Globus pallidus (tissue), 1 donor: ENCODE measurements at places on chromosomes 7 and 10.

- no peak for DNase-seq
Observed at GRCh38 chr7:130910949-130911944, 177.2 kb upstream of the KLF14 start.

DNA sequence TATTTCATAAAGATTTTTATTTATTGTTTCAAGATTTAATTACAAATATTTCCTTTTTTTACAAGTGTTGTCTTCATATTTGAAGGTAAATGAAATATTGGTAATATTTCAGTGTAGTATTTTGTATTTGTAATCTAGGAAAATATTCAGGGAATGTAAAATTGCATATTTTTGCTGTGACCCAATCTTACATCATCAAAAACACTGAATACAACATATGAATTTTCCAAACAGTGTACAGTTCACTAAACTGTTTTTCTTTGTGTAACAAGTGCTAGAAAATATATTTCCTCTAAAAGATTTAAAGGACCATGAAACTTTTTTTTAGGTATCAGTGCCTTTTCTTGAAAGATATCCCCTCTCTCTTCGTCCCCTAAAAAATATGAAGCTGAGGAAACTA is 251.9 kb upstream of the KCND2 start:
- no peak for DNase-seq

- no peak for DNase-seq
Observed at GRCh38 chr10:48760983-48761382, 76.3 kb downstream of the WDFY4 start.

DNA sequence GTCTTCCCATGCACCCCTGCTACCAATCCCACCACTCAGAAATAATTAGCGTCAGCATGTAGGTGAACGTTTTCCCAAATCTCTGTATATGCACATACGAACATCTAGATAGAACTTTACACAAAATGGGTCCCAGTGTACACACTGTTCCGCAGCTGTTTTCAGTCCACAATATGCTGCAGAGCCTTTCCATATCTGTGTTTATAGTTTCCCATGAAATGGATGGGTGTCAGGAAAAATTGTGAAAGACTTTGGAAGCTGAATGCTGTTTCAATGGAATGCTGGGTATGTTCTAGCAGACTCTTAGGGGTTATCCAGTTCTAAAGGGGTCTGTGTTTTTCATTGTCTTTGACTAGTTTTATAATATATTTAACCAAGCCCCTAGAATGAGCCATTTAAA is 13.8 kb downstream of the GRK5 start:
- DNase-seq, result no peak

DNA sequence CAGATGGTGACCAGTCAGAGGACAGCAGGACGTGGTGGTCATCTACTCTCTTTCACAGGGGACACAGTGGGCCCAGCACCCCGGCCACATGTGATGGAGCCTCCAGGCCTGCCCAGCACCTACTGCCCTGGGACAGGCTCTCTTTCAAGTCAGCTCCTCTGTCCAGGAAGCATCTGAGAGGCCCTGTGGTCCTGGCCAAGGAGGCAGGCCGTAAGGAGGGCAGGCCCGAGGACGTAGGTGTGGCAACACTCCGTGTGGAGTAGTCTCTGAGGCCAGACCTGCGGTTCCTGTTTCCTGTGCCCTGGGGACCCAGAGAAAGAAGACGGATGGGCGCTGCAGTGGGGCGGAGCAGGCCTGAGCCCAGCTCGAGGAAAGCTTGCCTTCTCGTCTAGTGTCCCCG is 179.2 kb downstream of the EBF3 start:
- no peak for DNase-seq

DNA sequence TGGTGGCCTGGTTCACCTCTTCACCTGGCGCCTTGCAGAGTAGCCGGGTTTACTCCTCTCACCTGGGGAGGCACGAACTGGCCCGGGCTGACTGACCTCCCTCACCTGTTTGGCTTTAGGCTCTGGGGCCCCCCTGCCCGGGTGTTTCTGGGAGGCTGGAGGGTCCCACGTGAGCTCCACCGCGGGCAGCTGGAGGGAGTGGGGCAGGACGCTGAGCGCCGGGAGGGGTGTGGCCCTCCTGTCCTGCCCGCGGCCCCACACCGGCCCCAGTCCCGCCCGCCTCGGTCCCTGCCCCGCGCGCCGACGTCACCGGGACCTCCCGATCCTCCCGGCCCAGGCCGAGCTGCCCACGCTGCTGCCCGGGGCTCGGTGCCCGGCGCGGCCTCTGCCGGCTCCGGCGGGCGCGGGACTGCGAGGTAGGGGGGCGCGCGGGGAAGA is at the start of gene AMZ1:
AMZ1 (plus strand) TSS at position 322 of the 438 bp plus-strand sequence. CDS start 12,250 bp downstream, outside the sequence.
- no peak for DNase-seq

- DNase-seq, result no peak
Observed at GRCh38 chr7:87747681-87748080, 119.5 kb downstream of the RUNDC3B start.

DNA sequence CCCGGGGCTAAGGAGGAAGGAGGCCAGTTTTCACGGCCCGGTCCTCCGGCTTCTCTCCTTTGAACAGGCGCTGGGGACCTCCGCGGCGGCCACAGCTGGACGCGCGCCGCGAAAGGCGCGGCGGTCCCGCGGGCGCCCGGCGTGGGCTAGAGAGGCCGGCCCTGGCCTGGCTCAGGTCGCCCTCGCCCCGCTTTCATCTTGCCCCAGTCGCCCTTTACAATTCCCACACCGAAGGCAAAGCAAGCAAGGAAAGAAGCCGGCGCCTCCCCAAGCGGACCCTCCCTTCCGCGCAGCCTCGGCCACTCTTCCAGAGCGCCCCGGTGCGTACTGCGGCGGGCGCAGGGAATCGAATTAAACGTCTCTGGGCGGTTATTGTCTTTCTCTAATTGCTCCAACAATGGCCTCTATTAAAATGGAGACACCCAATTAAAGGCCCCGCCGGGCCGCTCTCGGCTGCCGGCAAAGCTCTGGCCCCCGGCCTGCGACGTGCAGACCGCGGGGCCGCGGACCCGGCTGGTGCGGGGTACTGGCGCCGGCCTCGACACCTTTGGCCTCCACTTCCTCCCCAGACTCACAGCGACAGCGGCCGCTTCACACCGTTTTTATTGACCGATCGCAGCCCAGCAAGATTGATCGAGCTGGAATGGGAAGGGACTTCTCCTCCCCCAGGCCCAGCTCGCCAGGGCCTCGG is 4.5 kb upstream of the GATA3 start:
- no peak for DNase-seq

GRCh38 chr10:70974351-70974901 is 86.1 kb upstream of the PCBD1 start:
- DNase-seq, result no peak

DNA sequence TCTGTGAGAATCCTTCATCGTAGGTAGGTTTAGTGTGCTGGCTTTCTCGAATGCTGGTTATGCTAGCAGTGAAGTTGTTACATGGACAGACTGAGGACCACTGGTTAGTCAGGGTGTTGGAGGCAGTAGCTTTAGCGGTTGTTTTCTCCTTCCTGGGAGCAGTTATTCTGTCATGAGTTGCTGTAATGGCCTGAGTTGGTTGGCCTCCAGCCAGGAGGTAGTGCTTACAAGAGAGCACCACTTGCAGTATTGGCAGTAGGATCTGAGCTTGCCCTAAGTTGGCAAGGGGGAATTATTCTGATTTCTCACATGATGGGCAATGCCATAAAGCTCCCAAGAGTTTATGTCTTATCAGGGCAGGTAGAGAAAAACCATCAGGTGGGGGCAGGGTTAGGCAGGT is 58.0 kb downstream of the IPMK start:
- no peak for DNase-seq

DNA sequence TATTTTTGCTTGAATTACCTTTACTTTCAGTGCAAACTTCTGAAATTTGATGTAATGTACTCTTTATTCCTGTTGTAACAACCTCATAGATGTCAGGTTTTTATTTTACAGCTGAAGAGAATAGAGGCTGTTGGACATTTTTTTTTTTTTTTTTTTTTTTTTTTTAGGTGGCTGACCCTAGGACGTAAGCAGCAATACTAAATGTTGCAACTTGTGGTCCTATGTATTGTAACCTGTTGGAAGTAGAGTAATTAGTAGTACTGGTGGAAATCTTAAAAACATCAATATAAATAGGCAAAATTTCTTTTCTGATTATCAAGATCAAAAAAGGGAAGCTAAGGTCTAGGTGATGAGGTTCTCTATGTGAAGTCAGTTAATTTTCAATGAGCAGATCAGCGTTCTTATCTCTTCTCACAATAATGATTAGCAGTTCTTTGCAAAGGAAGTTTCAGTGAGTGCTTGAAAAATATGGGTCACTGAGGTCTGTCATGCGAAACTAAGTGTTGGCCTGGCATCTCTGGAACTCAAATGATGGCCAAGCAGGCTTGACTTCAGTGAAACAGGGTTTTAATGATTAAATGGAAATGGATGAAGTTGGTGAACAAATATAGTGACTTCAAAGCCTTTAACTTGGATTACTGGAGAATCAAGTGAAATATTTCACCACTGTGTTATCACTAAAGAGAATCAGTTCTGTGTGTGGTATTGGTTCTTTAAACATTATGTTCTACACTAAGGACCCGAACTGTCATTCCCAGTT is 42.7 kb downstream of the BICC1 start:
- no peak for DNase-seq

- DNase-seq, result peak; percentile 45
Observed at GRCh38 chr10:43679509-43679908, 30.8 kb upstream of the ZNF32 start.

GRCh38 chr7:127904670-127904985 is 126.6 kb downstream of the LRRC4 start:
- DNase-seq, result no peak

DNA sequence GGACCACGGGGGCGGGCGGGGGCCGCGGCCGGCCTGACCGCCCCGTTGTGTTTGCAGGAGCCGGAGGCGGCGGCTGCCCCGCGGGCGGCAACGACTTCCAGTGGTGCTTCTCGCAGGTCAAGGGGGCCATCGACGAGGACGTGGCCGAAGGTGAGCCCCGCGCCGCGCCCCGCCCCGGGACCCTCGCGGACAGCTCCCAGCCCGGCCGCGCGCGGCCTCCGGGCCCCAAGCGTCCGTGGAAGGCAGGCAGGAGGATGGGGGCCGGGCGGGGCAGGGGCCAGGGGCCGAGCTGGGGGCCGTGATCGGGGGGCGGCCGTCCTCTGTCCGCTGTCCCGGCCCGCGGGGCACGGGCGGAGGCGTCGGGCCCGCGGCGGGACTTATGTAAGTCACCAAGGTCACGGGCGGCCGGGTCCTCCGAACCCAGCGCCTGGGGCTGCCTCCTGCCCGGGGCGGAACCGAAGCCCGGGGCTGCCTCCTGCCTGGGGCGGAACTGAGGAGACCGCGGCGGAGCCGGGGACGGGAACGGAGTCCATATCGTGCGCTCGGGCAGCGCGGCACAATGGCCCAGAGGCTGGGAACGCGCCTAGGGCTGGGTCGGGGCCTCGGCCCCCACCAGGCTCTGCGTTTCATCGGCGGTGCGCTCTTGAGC is 497 bp downstream of the PPP2R2D start:
- peak; percentile 41 for DNase-seq

- no peak for DNase-seq
Observed at GRCh38 chr10:35130663-35131062, 4.0 kb downstream of the CREM start.

- DNase-seq, result no peak
Observed at GRCh38 chr7:46162609-46163008, 241.5 kb upstream of the IGFBP3 start.

- DNase-seq, result no peak
Observed at GRCh38 chr10:99235658-99236626, at the start of gene HPSE2. HPSE2 (minus strand) TSS chr10:99235852.

- no peak for DNase-seq
Observed at GRCh38 chr10:32413513-32413912, 32.4 kb upstream of the CCDC7 start.

- peak; percentile 33 for DNase-seq
Observed at GRCh38 chr10:124145109-124145870, 51.9 kb upstream of the CHST15 start.

DNA sequence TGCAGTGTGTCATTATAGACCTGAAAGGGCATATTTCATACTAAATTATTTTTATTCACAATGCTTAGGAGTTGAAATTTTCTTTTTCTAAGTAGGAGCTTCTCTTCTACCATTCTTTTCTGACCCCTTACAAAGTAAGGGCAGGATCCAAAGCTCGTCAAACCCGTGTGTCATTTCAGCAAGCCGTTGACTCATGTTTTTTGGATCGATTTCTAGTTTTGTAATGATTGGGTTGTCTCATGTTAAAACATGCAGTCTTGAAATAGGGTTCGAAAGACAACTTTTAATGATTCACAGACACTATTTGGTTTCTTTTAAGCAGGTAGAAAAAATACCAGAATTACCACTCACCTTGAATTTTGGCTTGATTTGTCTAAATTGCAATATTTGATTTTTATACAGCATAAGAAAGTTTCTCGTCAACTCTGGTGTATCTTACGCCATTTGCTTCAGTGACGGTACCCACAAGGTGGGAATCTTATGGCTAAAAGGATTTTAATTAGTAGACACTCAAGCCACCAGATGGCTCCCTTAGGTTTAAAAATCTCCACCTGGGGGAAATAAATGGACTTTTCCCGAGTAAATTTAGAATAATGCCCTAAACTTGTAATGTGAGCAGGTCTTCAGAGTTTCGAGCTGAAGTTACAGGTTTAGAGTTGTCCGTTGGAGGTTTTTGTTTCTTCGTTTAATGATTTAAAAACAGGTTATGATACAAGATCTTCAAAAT is 283.4 kb downstream of the CCDC3 start:
- no peak for DNase-seq

- no peak for DNase-seq
Observed at GRCh38 chr7:123115331-123115730, 84.4 kb downstream of the SLC13A1 start.

DNA sequence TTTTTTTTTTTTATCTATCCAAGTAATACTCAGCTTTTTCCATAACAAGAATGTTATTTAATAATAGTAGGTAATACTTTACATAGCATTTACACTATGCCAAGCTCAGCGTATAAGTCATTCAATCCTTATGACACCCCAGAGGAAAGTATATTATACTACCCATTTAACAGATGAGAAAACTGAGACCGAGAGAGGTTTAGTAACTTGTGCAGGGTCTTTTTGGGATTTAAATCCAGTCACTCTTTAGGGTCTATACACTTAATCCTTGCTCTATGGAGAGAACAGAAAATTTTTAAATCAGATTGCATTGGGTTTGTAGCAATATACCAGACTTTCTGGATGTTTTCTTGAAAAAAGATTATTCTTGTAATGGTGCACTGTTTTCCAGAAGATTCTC is 192.2 kb downstream of the ARHGAP21 start:
- DNase-seq, result no peak

DNA sequence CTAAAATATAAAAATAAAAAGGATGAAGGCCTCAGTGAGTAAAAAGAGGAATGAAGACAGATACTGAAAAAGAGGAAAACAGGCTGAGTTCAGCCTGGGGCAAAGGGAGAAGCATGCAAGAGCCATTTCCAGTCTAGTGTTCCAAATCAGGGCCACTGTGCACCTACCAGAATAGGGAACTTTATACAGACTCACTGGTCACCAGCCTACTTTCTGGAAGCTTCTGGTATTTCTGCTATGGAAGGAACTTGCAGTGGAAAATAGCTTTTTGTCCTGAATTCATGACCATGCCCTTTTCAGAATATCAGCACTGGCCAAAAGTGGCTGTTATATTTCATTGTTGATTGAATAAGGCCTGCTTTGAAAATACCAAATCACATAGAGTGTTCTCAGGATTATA is 28.8 kb downstream of the ABRAXAS2 start:
- peak; percentile 36 for DNase-seq

GRCh38 chr7:100629117-100629716 is 12.1 kb downstream of the TFR2 start:
- no peak for DNase-seq

GRCh38 chr7:122626785-122627184 is 72.1 kb downstream of the RNF133 start:
- no peak for DNase-seq
